ENCODE measurements at places on chromosomes 4 and X.

DNA sequence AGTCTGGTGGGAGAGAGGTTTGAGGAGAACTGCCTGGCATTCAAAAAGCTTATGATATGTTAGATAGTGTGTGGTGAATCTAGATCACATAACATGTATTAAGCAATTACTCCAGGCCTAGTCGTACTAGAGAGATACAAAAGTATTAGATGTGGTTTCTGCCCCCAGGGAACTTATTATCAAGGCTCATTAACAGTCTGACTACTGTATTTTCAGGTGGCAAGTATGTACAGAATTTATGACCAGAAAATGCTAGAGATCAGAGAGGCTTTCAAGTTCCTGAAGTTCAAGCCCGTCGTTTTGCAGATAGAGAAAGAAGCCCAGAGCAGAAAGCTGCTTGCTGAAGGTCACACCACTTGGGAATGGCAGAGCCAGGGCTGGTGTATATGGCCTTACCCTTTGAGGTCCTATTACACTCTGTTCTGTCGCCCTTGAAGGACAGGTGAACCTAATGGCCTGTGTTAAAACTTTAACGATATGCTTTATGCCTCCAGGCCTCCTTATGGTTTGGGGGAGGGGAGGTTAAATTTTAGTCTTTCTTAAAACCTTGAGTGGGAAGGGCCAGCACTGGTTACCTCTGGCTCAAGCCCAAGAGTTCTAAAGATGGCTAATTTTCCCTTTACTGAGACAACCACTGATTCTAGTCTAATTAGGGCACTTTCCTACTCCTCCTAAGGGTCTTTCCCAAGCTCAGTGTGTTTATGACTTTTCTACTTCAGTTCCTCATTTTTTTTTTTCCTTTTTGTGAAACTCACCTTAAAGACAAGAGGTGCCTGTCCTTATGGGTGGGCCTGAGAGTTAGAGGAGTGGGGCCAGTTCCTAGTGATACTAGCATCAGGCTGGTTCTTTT lies 19.9 kb downstream of the TMEM164 start:
- DNase-seq: no peak

DNA sequence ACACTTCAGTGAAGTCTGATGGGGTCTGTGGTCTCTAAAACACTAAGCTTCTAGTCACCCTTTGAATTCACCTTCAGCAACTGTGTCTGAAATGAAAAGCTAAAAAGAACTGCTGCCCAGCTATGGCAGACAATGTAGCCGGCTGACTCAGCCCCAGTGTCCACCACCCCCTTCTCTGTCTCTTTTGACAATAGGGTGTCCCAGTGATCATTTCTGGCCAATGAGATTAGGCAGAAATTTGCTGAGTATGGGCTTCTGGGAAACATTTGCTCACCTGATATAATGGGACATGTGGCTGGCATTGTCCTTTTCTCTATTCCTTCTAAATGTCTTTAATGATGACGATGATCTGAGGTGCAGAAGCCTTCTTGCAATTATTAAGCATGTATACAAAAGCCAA lies 20.6 kb downstream of the IGFBP7 start:
- no peak for DNase-seq

- peak; percentile 91 for DNase-seq
These were observed 12.7 kb downstream of the GAB3 start for GRCh38 chrX:154738011-154738738.

- DNase-seq: peak; percentile 8
These were observed at the start of gene CHRDL1 for GRCh38 chrX:110795645-110796406. Gene CHRDL1, minus strand, starts transcription at chrX:110795817. Its CDS starts 3,636 bp downstream, at chrX:110792181.

GRCh38 chr4:8046925-8047541 lies 107.4 kb upstream of the AFAP1 start:
- no peak for DNase-seq
